ENCODE measurements at places on chromosomes 4 and X. TPM values are rescaled to one million over a fixed set of nuclear protein-coding genes. Genes with fewer than 3 reads are reported as not detected.

ZIC3 gene
- not detected for total RNA-seq

MAGEA11 gene
- not detected for total RNA-seq

H2BW2 gene
- total RNA-seq, result not detected

PCSK1N gene
- 0.23 TPM for total RNA-seq

CXCL13 gene
- 87.2 TPM for total RNA-seq

DNA sequence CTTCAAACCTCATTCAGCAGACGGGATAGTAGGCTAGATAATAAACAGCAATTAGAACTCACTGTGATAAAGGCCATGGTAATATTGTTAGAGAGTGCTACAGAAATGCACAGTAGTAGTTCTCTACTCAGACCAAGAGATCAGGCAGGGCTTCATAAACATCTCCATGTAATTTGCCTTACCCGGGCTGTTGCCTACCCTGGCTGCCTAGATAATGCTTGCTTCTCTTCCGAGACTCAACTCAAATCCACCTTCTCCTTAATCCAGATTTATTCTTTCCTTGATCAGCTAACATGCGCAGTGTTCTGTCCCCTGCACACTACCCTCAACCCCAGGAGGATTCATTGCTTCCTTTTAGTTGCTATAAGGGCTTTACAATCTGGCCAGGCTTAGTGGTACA lies 21.8 kb downstream of the ANK2 start:
- DNase-seq, result no peak

GRCh38 chr4:38154252-38154651 lies 194.1 kb downstream of the PTTG2 start:
- no peak for DNase-seq

DNA sequence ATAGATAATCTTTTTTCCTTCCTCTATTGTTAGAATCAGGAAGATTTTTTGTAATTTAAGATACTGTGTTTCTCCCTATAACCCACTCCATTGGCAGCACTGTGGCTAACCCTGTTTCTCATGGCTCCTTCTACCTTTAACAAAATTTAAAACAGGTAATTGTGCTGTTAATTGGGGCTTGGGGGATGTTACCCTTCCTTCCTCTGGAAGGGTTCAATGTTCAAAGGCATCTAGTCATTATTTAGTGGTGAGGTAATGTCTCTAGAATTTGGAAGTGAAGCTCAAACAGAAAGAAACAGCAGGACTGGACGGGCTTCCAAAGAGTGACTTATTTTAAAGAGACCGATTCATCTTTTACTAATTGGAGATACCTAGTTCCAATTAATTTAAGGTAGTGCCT lies 166.4 kb downstream of the TRIML1 start:
- no peak for DNase-seq

- DNase-seq, result no peak
Observed at GRCh38 chr4:7126981-7127380, 59.1 kb upstream of the GRPEL1 start.

DNA sequence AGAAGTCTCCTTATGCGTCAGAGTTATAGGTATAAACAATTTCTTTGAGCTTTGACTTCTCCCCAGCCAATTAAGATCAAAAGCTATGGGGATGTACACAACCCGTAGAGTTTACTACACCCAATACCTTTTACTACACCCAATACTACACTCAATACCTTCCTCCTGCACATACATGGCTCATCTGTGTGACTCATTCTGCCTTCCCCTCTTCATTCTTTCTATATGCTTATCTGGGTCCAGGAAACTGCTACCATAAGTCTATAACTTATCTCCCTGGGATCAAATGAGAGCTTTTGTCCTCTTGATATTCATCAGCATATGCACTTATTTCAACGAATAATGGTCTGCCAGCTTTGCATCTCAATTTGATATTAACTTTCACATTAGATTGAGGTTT lies 28.2 kb downstream of the ANKRD50 start:
- DNase-seq, result no peak

All from activated T-helper 2 cell treated with anti-CD3 and anti-CD28 coated beads, Interferon-gamma antibody, Interleukin-2, Interleukin-4, amounts not matched to agents 10 μg/mL and 5 μg/mL and 100 μg/mL, durations not matched to agents 14 hours and 24 hours and 36 hours (primary cell).